ENCODE measurements at places on chromosomes 1 and 21. TPM values are rescaled to one million over a fixed set of nuclear protein-coding genes. Genes with fewer than 3 reads are reported as not detected.

DNA sequence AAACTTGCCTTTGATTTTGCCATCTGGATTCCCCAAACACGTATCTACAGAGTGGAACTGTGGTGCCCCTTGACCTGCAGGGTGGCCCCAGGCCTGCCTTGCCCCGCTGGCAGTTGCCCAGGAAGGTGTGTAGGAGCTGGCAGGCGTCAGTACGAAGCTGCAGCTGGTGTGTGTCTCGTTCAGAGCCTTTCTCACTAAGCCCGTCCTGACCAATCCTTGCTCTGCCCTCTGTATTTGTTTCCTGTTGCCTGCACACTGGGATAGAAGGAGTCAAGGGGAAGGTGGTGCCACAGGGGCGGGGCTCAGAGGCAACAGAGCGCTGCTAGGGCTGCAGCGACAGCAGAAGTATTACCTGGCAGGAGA, 5.2 kb upstream of the VSIG8 start:
- H3K27me3 ChIP-seq, result no peaks in the 10 kb centered on the region
- no peaks in the 10 kb centered on the region for H3K4me1 ChIP-seq
- H3K4me3 ChIP-seq, result no peak overlapping the region

- H3K27ac ChIP-seq, result no peak overlapping the region
- H3K27me3 ChIP-seq, result no peaks in the 10 kb centered on the region
- H3K4me3 ChIP-seq, result no peak overlapping the region
- no peaks in the 10 kb centered on the region for H3K4me1 ChIP-seq
- no peak for DNase-seq
Observed at GRCh38 chr1:243216741-243217140, 38.3 kb downstream of the CEP170 start.

The GFI1 gene
- 1.2 TPM for total RNA-seq

The FAM167B gene
- total RNA-seq, result 1.5 TPM

The RBBP4 gene
- total RNA-seq, result 192 TPM

- no peaks in the 10 kb centered on the region for H3K4me1 ChIP-seq
- H3K27ac ChIP-seq, result no peak overlapping the region
- no peak overlapping the region for H3K4me3 ChIP-seq
- H3K27me3 ChIP-seq, result no peaks in the 10 kb centered on the region
Observed at GRCh38 chr1:77413541-77414335, 131.9 kb downstream of the AK5 start.

DNA sequence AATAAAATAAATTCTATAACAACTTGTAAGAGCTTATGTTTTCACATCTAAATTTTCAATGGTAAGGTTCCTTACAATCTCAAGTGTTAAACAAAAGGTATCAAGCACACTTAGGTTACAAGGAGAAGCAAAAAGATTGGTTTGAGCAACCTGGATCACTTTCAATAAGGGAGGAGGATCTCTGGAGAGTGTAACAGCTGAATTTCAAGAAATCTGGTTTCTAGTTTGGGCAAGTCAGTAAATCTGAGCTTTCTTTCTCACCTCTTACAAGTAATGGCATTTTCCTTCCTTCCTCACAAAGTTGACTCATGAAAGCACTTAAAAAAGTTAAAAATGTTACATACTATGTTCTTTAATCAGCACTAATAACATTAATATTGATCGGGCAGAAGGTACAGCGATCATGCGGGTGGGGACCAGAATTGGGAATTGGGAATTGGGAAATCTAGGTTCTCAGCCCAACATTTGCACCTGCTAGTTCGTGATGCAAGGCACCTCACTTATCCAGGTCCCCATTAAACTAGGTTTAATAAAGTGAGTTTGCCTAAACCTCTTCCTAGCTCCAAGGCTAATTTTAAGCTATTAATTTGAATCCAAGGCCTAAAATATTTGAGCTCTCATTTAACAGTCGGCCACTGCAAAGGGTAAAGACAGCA, 3.1 kb downstream of the NUCKS1 start:
- no peaks in the 10 kb centered on the region for H3K27me3 ChIP-seq
- H3K36me3 ChIP-seq, result no peaks in the 10 kb centered on the region
- no peak overlapping the region for H3K4me3 ChIP-seq
- H3K27ac ChIP-seq, result no peak overlapping the region

DNA sequence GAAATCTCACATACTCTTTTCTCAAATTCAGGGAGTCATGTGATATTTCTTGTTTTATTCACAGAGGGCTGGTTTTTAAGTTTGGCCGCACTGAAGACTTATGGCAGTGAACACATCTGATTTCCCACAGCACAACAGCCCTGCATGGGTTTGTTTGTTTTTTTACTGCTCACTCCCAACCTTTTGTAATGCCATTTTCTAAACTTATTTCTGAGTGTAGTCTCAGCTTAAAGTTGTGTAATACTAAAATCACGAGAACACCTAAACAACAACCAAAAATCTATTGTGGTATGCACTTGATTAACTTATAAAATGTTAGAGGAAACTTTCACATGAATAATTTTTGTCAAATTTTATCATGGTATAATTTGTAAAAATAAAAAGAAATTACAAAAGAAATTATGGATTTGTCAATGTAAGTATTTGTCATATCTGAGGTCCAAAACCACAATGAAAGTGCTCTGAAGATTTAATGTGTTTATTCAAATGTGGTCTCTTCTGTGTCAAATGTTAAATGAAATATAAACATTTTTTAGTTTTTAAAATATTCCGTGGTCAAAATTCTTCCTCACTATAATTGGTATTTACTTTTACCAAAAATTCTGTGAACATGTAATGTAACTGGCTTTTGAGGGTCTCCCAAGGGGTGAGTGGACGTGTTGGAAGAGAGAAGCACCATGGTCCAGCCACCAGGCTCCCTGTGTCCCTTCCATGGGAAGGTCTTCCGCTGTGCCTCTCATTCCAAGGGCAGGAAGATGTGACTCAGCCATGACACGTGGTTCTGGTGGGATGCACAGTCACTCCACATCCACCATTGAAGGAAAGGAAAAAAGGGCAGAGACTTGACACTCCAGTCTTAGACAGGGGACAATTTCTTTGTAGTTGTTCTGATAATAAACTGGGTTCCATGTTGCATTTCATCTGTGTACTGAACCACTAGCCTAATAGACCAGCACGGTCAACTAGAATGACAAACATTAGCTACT, 22.8 kb downstream of the TMEM50A start:
- H3K27ac ChIP-seq, result no peak overlapping the region
- H3K27me3 ChIP-seq, result no peaks in the 10 kb centered on the region
- no peak for DNase-seq
- H3K4me1 ChIP-seq, result no peaks in the 10 kb centered on the region
- H3K4me3 ChIP-seq, result no peak overlapping the region

GRCh38 chr1:59137276-59137615, 159.6 kb upstream of the FGGY start:
- no peaks in the 10 kb centered on the region for H3K27me3 ChIP-seq
- H3K4me3 ChIP-seq, result no peak overlapping the region
- H3K4me1 ChIP-seq, result peaks cover 5% of the 10 kb centered on the region
- no peaks in the 10 kb centered on the region for H3K36me3 ChIP-seq

DNA sequence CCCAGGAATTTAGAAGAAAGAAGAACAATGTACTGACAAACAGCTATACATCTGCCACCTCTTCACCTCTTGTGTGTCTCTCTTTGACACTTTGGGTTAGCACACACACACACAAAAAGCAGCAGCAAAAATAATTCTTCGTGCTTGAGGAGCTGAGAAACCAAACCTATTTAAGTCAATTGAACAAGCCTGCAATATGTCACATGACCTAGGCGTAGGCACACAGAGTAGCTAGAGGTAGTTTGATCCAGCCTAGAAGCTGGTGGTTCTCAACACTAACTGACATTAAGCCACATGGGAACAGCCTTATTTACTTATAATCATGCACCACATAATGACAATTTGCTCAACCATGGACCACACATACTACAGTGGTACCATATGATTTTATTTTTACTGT, 32.3 kb downstream of the RRAGC start:
- no peaks in the 10 kb centered on the region for H3K36me3 ChIP-seq
- H3K4me1 ChIP-seq, result peaks cover 5% of the 10 kb centered on the region
- peaks cover 3% of the 10 kb centered on the region for H3K27me3 ChIP-seq
- DNase-seq, result no peak
- H3K27ac ChIP-seq, result no peak overlapping the region

The TEX38 gene
- not detected for total RNA-seq

The LCE2A gene
- total RNA-seq, result not detected

The SLC1A7 gene
- 0.06 TPM for total RNA-seq

DNA sequence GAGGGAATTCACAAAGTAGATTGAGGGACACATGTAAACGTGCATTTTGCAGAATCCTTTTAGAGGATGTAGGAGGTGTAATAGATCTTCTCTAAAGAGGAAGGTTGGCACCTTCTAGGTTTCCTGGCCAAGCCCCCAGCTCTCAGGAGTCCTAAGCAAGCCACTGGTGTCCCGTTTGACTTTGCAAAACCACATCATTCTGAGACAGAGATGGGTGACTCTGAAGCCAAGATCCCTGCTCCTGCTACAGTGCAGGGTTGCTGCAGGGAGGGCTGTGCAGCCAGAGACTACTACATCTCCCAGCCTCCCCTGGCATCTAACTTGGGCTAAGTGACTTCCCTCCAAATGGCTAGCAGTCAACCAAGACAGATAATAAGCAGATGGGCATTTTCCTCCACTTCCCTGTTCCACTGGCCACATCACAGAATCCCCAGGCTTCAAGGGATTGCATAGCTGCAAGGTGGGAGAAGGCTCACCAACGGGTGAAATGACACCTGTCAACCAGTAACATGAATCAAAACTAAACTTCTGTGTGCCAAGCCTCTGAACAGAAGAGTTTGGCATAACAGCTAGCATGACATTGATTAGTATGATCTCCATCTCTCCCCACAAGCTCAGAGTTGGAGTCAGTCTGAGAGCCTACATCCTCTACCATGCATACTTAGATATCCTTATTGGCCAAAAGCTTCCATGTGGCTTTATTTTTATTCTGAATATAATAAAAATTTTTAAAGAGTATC, 129.6 kb upstream of the COA6 start:
- H3K27me3 ChIP-seq, result no peaks in the 10 kb centered on the region
- DNase-seq, result no peak
- no peak overlapping the region for H3K27ac ChIP-seq
- no peaks in the 10 kb centered on the region for H3K36me3 ChIP-seq

The TCP10L gene
- total RNA-seq, result 2.1 TPM

All from spinal cord (tissue), 10 donors.